Central memory CD8-positive, alpha-beta T cell (primary cell): ENCODE measurements at places on chromosomes 4 and X.

DNA sequence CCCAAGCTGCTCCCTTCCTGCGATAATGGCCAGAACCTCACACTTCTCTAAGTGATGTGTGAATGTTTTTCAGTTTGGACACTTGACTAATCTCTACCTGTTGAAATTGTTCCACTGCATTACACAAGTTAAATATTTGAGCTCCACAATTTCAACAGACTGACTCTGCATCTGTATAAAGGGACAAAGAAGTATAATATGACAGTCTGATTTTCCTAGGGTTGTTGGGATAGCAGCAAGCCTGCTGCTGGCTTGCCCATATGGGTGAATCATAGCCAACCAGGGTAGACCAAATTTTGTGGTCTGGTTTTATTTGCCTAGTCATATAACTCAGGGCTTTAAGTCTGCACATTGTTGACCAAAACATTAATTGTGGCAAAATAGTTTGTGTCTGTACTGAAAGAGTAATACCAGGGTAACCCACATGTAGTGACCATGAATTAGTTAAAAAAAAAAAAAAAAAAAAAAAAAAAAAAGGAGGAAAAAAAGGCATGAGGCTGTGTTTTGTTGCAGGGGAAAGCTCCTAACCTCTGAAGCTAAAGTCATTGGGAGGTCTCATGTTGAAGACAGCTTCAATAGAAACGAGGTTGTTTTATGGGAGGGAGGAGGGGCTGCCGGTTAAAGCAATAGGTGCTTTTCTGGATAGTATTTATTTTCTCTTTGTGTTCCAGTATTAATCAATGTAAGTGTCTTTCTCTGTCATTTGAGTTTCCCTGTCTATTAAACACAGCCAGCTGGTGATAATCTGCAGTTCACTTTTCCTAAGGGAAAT lies 534.2 kb downstream of the RAB28 start:
- DNase-seq = no peak

- DNase-seq = no peak
These were observed 32.5 kb downstream of the SLC10A6 start for GRCh38 chr4:86816501-86817273.

DNA sequence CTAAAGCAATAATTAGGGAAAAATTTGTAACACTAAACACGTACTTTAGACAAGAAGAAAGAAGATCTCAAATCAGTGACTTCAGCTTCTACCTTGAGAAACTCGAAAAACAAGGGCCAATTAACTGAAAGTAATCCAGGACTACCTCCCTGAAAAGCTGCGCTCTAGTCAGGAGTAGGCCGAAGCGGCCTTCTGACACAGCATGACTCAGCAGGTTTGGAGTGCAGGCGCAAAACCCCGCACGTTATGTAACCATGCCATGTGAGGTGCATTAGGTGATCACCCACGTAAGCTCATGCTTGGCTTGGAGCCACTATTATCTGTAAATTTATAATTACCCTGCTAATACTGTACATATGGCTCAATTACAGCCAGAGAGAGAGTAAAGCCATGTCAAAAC lies 52.8 kb upstream of the CCDC149 start:
- DNase-seq = no peak

- no peak for DNase-seq
These were observed 269.3 kb downstream of the STIM2 start for GRCh38 chr4:27129871-27130366.

DNA sequence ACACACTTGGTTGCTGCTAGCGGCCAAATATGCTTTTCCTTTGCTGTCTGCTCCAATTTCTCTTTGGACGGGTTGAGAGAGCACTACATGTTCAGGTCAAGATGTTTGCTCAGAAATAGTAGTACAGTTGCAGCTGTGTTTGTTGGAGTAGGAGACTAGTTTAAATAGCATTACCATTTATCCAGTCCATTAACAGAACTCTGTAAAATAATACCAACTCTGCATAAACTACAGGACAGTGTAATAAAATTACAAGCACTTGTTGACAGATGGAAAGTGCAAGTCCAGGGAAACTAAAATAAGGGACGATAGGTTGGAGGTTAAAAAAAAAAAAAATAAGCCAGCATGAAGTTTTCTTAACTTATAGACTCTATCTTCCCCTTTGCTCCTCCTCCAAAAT lies 20.2 kb downstream of the SLIT2 start:
- DNase-seq = no peak

GRCh38 chrX:47311932-47312774 lies 58.2 kb upstream of the ZNF157 start:
- peak; percentile 18 for DNase-seq

- no peak for DNase-seq
These were observed 41.8 kb upstream of the RLIM start for GRCh38 chrX:74656079-74656745.

DNA sequence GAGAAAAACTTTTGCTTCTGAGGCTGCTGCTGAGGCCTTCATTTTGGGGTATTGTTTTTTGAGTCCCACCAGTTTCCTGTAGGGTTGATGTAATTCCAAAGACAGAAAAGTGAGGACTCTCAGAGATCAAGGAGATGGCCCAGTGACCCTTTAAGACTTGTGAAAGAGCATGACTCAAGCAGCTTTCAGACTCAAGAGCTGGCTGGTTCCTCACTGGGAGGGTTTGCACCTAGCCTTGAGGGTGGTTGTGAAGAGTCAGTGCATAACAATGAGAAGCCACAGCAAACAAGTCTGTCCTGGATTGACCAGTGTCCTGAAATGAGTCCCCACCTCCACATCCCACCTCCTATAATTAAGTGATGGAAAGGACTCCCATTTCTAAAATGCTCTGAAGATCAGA lies 89.2 kb downstream of the NHS start:
- DNase-seq = no peak

DNA sequence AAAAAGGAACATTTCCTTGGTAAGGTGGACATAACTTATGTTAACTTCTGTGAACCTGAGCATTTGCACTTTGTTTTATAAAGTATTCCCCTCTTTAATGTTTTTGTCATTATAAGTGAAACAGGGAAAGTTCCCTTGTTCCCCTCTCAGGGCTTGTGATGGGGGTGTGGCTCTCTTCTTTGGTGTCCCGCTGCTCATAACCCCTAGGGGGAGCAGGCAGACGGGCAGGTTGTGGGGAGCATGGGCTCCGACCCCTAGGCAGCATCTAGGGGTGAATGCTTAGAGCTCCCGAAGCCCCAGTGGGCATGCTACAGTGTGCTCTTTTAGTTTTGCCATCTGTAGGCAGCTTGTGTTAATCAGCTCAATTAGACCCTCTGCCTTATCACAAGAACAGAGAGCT lies 200.4 kb downstream of the DACH2 start:
- DNase-seq = no peak

- DNase-seq = no peak
These were observed 49.1 kb downstream of the TMEM165 start for GRCh38 chr4:55444827-55445226.

DNA sequence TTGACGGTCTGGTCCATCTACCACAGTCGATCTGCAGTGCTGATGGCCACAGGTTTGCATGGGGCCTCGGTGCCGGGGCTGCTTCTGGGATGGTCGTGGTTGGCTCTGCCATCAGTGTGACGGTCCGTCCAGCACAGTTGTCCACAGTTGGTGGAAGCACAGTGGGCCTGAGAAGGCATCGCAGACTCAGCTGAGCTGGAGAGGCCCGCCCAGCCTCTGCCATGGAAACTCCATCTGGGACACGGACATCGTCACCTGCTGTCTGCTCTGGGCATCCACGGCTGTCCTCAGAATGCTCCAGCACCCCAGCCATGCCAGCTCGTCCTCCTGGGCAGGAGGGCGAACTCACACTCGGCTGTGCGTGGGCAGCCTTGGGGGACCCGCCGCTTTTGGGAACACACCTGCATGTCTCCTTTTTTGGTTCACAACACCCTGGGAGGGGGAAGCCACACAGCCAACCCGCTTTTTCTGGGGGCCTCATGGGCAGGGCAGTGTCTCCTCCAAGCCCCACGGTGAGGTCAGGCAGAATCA lies 33.0 kb downstream of the ABLIM2 start:
- DNase-seq = no peak

DNA sequence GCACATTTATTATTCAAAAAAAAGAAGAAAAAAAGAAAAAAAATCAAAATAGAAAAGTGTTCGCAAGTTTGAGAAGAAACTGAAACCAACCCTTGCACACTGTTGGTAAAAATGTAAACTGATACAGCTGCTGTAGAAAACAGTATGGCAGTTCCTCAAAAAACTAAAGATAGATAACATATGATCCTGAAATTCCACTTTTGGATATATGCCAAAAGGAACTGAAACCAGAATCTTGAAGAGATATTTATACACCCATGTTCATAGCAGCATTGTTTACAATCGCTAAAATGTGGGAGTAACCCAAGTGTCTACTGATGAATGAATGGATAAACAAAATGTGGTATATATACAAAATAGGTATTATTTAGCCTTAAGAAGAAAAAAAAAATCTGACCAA lies 155.4 kb downstream of the TBCK start:
- no peak for DNase-seq

DNA sequence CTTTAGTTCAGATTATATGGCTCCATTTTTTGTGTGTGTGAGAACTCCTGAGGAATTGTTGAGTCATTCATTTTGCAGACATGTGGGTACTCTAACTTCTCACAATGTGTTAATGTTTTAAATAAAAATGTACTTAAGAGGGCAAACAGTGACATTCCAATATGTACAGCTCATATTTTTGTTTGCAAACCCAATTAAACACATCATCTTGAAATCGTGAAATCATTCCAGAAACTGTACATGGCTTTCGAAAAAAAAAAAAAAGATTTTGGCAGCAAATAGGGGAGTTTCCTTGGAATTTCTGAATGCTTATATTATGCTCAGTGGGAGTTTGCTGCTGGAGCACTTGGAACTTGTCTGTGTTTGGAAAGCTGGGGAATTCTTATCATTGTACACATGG lies 85.0 kb downstream of the HPGD start:
- no peak for DNase-seq

DNA sequence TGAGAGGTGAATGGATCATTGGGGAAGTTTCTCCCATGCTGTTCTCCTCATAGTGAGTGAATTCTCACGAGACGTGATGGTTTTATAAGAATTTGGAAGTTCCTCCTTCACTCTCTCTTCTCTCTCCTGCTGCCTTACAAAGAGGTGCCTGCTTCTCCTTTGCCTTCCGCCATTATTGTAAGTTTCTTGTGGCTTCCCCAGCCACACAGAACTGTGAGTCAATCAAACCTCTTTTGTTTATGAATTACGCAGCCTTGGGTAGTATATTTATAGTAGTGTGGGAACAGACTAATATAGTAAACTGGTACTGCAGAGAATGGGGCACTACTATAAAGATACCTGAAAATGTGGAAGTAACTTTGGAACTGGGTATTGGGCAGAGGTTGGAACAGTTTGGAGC lies 7.8 kb upstream of the CTAG2 start:
- no peak for DNase-seq

GRCh38 chrX:48509619-48510018 lies 827 bp downstream of the PORCN start:
- no peak for DNase-seq

DNA sequence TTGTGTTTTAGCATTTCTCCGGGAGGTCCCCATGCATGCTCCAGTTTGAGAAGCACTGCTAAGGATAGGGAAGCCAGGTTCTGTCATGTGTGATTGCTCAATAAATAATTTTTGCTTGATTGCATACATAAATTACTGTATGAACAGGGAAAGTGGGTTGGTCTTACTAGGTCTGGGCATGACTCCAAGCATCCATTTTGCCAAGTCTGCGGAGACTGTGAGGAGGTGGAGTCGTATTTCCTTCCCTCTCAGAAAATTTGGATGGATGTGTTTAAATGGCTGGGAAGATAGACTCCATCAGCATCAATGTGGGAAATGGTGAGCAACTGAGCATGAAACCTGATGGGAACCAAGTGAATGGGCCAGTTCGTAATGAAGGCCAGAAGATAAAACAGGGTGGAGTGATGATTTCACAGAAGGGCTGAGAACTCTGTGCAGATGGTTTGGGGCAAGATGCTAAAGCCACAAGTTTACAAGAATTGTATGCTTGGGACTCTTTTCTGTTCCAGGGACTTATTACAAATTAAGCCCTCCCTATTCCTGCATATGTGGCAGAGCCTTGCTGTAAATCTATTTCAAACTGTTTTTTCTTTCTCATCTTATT lies 84.1 kb downstream of the NHS start:
- DNase-seq = no peak

- DNase-seq = no peak
These were observed 106.5 kb upstream of the PAK3 start for GRCh38 chrX:110989447-110989846.

- no peak for DNase-seq
These were observed 82.9 kb upstream of the KCNIP4 start for GRCh38 chr4:22031423-22031822.

DNA sequence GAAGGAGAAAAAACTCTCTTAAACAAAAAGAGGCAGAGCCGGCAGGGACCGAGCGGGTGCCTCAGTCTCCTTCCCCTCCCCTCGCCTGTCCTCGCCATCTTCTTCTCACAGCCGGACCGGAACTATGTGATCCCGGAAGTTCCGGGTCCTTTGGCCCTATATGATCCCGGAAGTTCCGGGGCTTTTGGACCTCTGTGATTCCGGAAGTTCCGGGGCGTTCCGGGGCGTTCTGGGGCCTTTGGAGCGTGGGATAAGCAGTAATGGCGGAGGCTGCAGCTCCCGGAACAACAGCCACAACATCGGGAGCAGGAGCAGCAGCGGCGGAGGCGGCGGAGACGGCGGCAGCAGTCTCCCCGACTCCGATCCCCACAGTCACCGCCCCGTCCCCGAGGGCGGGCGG lies 98.9 kb upstream of the MED14 start:
- no peak for DNase-seq

- DNase-seq = no peak
These were observed 95.5 kb downstream of the SOWAHB start for GRCh38 chr4:76802236-76803021.

DNA sequence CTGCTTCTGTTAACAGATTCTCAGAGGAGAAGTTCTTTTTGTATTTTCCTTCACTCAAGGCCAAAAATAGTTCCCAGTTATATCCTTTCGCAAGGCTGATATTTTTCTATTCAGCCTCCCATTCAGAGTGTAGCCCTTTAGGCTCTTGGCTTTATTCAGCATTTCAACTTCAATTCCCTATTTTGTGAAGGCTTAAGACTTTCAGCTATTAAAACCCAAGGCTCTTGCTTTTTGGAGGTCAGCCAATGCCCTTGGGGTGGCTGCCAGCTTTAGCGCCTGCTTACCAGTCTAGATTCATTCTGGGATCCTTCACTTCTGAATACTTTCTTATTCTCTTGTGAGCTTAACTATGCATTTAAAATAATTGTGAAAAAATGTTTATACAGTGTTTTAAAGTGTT lies 57.3 kb upstream of the ADGRA3 start:
- DNase-seq = no peak

DNA sequence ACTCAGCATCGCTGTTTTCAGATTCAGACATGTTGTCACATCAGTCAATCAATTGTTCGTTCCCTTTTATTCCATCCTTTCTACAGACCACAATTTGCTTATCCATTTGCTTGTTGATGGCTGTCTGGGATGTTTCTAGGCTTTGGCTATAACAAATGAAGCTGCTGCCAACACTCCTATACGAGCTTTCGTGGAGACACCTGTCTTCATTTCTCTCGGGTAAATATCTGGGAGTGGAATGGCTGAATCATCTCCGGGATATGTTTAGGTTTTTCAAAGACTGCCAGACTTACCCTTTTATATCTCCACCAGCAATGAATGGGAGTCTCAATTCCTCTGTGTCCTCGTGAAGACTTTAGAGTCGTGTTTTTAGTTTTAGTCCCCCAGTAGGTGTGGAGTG lies 118.9 kb downstream of the SORCS2 start:
- no peak for DNase-seq
